ENCODE measurements at places on chromosomes 2 and 18.

DNA sequence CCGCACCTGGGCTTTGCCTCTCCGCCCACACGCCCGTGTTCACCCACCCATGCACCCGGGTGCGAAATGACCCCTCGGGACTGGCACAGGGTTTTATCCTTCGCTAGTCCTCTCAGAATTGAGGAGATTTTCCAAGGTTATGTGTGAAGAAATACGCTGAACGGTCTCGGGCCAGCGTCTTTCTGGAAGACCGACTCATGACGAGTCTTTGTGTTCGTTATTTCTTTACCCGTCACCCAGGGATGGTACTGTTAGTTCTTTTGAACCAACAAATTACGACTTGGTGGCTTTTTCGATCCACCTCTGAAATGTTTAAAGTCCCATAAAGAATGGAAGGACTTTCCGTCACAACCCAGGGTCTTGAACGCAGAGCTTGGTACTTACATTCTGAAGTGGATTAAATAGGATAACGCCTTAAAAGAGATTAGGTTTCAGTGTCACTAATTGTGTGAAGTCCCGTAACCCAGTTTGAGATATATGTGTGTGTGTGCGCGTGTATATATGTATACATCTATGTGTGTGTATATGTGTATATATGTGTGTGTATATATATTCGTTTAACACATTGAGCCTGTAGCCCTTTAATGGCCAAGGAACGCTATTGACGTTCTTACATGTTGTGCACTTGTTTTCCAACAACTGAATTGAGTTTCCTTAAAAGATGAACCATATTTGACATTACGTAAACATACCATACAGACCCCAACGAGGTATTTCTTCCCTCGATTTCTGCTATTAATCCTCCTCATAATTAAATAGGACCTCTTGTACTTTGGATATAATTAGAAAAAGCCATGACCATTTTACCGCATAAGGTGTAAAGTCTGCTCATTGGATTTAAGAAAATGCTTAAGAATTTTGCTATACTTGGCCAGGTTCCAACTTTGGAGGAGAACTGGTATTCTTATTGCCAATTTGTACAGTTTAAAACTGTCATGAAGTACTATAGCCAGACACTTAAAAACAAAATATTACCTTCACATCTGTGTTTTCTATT is 889 bp downstream of the ZC3H15 start:
- DNase-seq = no peak

GRCh38 chr2:110905217-110905616 is 172.8 kb downstream of the ACOXL start:
- DNase-seq = no peak

DNA sequence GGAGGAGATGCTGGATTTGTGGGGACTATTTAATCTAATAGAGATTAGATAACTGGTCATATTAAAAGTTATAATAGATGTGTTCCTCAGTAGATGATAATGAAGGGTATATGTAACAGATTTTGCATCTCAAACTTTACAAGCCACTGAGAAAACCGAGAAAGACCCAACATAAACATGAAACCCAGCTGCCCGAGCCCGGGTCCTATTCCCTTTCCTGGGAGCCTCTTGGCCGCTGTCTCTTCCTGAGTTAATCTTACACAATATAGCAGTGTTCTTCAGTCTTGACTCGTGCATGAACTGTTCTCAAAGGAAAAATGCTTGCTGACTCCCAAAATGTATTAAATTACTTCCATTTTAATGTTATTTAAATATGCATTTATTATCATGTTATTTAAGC is 94.5 kb downstream of the COPS8 start:
- no peak for DNase-seq

GRCh38 chr2:209556354-209556961 is 132.6 kb downstream of the MAP2 start:
- no peak for DNase-seq

DNA sequence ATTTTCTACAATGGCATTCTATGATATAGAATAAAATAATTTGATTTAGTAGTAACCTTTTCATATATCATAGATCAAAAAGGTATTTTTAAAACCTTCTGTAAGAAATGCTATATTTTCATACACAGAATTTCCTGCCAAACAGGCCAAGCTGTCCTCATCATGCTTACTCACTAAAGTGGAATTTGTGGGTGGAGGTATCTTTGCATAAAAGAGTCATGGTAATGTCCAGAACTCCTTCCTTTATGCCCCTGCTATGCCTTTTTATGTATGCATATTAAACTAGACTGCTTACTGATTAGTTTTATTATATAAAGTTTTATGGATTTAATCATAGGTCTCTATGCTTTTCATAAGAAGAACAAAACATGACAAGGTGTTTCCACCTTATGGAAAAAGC is 27.5 kb upstream of the MARCHF7 start:
- no peak for DNase-seq

DNA sequence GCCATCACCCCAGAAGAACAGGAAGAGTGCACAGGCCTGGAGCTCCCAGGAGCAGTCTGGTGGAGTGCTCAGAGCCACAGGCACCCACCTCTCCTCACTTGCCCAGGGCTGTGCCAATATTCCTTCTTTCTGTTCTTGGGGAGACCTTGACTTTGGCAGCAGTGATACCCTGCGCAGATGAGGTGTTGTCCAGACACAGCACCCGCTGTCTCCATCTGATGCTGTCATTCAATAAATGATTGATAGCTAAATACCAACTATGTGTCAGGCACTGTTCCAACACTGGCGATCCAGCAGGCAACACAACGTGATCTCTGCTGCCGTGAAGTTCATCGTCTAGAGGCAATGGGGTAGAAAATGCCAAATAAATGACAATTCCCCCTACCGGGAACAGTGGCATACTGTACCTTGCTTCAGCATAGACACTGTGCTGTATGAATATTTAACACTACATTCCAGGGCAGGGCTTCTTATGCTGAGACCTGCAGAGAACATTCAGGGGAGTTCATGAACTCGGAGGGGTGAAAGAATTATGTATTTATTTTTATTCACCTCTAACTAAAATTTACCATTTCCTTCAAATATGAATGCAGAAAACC is 320.5 kb upstream of the NCKAP5 start:
- DNase-seq = no peak

DNA sequence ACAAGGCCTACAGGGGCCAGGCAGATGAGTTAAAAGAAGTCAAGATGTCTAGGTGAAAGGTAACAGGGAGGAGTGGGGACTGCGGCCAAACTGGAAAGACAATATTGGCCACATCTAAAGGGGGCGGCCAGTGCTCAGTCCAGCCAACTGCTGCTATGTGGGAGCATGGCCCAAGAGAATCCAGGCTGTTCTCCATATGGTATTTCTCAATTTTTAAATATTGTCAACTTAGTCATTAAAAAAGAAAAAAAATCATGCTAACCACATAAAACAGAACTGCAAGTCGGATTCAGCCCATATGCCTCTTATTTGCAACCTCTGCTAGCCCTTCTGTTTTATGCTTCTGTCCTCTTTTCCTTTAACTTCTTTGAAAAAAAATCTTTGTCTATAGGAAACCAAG is 14.8 kb downstream of the TRABD2A start:
- no peak for DNase-seq

DNA sequence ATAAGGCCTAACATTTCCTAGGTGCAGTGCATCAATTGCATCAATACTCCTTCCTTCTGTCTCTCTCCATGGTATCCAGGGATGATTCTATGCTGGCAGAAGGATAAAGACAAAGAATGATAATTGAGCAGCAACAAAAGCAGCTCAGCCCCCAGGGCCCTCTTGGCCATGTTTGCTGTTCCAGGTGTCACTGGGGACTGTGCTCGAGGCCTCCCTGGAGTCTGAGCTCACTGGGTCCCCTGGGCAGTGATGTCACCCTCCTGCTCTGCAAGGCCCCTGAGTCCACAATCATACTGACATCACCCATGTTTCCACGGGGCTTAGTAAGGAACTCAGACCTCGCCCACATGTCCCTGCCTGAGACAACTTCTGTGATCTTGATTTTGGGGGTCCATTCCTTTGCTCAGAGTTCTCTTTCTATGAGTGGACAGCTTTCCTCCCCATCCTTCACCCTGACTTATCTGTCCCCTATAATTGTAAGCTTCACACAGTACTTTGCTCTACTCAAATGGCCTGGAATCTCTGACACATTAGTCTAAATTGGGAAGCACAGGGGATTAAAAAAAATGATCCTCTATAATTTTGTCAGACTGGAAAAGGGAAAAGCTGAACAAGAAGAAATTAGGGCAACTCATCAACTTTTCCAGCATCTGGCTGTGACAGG is 15.8 kb upstream of the EXOC6B start:
- no peak for DNase-seq

DNA sequence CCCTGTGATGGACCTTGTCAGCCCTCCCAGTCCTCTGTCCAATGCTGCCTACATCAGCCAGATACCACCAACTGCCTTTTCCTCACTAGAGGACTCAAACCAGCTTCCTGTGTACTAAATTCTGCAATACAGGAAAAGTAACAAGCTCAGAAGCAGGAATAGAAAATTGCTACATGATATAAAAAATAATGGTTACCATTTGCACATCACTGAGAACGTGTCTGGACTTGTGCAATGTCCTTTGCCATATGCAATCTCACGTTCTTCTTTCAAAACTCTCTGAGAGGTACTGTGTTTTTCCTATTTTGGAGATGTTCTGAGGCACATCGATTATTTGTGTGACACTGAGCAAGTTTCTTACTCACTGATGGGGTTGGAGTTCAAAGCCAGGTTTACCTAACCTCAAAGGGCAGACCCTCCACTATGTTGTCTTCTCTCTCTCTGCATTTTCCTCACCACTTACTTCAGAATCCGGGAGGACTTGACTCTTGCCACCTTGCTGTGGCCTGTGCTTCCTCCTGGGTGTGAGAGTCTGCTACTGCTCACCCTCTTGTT is 12.1 kb downstream of the UPP2 start:
- DNase-seq = no peak
